ENCODE measurements at places on chromosomes 4 and X.

- DNase-seq: no peak
Observed at GRCh38 chr4:173231916-173232315, 63.3 kb downstream of the GALNT7 start.

DNA sequence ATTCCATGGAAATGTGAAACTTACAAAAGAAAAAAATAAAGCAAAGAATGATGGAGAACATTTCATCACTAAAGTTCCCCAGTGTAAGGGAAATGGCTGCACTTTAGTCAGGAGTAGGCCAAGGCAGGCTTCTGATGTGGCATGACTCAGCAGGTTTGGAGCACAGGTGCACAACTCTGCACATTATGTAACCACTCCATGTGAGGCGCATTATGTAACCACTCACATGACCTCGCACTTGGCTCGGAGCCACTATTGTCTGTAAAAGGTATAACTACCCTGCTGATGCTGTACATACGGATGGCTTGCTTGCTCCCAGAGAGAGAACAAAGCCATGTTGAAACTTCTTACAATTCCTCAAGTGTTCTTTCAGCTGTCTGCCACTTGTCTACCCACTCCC, 727.6 kb downstream of the TRAM1L1 start:
- no peak for DNase-seq

GRCh38 chrX:33465137-33465536, 253.8 kb upstream of the DMD start:
- no peak for DNase-seq

GRCh38 chr4:10159671-10160070, 43.1 kb upstream of the WDR1 start:
- DNase-seq: no peak

GRCh38 chr4:112585977-112586736, 50.6 kb downstream of the ZGRF1 start:
- DNase-seq: no peak

GRCh38 chr4:1616557-1616930, 67.6 kb downstream of the FAM53A start:
- DNase-seq: no peak

All from stimulated activated CD4-positive, alpha-beta T cell treated with anti-CD3 and anti-CD28 coated beads, Interleukin-2, amount 100 ng/mL, for 4 hours (primary cell).